ENCODE measurements at places on chromosomes 4 and X.

GRCh38 chrX:15418041-15418706, 34.0 kb upstream of the VEGFD start:
- no peak for DNase-seq

- no peak for DNase-seq
Observed at GRCh38 chrX:114619874-114620273, 36.0 kb downstream of the HTR2C start.

- no peak for DNase-seq
Observed at GRCh38 chr4:140635606-140636005, 66.8 kb upstream of the UCP1 start.

DNA sequence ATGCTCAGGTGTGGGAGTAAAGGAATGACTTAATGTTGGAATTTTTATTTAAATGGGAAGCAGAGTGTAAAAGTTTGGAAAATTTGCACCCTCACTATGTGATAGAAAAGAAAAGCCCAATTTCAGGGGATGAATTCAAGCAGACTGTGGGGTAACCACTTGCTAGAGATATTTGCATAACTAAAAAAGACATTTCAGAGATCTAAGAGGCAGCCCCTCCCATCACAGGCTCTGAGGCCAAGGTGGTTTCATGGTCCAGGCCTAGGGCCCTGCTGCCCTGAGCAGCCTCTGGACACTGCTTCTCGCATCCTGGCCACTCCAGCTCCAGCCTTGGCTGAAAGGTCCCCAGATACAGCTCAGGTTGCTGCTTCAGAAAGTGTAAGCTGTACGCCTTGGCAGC, 5.9 kb upstream of the XPNPEP2 start:
- DNase-seq, result no peak

GRCh38 chr4:133124746-133125145, 24.3 kb upstream of the PCDH10 start:
- no peak for DNase-seq

- DNase-seq, result no peak
Observed at GRCh38 chrX:67749536-67749935, 205.7 kb downstream of the AR start.
